HEK293T (cell line): ENCODE measurements at places on chromosomes 5 and 9.
A peak's percentile ranks its signal among the peaks of the same experiment; 100 is the strongest.

GRCh38 chr5:122295138-122295537 lies 16.9 kb upstream of the SNCAIP start:
- peak; percentile 40 for DNase-seq

DNA sequence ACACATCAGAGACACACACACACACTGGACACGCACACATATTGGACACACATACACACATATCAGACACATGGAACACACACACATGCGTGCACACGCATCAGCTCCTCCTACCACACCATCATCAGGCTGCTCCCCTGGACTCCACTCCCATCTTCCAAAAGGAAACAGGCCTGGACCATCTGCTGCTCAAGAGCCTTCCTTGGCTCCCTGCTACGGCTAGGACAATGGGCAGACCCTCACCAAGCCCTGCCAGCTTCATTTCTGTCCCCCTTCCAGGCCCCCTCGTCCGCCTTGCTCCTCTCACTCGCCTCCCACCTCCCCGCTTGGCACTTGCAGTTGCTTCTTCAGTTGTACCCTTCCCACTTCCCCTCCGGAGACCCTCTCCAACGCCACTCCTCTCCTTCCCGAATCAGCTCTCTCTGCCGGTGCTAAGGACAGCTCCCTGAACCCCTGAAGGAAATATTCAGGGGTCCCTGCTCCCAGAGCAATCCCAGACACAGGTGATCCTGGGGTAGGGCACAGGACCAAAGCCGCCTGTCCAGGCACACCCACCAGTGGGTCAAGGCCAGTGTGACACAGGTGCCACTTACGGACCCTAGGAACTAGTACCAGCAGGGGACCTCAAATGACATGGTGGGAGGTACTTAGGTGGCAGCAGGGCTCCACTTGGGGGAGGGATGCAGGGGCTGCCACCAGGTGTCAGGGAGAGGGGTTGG lies 12.1 kb upstream of the LAMC3 start:
- no peak for DNase-seq

- DNase-seq: no peak
These were observed 105.7 kb downstream of the LURAP1L start for GRCh38 chr9:12880406-12881015.

DNA sequence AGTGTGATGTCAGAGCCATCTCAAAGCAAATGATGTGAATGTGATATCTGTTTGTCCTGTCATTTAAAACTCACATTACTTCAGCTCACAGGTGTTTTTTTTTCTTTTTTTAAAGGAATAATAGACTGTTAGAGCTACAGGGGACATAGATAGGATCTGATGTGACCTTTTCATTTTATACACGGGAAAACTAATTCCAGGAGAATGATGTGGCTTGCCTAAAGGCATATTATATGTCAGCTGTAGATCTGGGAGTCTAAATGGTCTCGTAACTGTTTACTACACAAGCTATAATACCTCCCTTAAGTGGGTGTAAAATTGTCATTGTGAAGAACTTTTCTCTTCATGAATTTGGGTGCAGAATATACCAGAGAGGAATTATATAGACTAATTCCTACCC lies 2.0 kb downstream of the NMUR2 start:
- no peak for DNase-seq

GRCh38 chr5:143874312-143874711 lies 62.4 kb downstream of the HMHB1 start:
- no peak for DNase-seq

GRCh38 chr5:76422227-76422626 lies 19.1 kb downstream of the IQGAP2 start:
- DNase-seq: no peak

- DNase-seq: no peak
These were observed 12.4 kb upstream of the CDH18 start for GRCh38 chr5:20000416-20000815.

DNA sequence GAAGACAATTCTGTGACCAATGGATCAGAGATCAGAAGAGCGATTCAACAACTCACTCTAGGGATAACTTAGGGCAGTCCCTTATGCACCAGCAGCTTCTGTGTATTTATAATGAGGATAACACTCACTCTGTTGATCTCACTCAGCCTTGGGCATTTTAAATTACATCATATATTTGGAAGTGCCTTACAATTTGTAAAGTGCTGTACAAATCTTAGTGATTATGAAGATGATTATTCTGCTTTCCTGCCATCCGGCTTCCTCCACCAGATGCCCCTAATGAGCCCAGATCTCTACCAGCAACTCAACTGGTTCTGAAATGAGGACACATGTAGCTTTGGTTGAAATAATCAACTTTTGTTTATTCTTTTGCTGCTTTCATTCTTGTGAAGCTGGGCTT lies 105.3 kb downstream of the PCSK1 start:
- DNase-seq: no peak

DNA sequence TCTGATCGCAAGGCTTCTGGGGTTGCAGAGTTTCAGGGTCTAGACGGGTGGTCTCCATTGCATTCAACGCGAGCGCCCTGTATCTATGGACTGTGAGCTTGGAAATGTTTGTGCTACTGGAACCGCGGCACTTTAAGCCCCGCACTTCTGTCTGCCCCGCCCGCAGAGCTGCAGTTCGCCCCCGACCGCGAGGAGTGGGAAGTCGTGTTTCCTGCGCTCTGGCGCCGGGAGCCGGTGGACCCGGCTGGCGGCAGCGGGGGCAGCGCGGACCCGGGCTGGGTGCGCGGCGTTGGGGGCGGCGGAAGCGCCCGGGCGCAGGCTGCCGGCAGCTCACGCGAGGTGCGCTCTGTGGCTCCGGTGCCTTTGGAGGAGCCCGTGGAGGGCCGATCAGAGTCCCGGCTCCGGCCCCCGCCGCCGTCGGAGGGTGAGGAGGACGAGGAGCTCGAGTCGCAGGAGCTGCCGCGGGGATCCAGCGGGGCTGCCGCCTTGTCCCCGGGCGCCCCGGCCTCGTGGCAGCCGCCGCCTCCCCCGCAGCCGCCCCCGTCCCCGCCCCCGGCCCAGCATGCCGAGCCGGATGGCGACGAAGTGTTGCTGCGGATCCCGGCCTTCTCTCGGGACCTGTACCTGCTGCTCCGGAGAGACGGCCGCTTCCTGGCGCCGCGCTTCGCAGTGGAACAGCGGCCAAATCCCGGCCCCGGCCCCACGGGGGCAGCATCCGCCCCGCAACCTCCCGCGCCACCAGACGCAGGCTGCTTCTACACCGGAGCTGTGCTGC lies 1.0 kb downstream of the ADAMTS19 start:
- DNase-seq: peak; percentile 77

GRCh38 chr5:141547921-141548320 lies 59.0 kb downstream of the PCDHGC5 start:
- DNase-seq: no peak

GRCh38 chr5:143119291-143119769 lies 284.2 kb downstream of the NR3C1 start:
- no peak for DNase-seq

DNA sequence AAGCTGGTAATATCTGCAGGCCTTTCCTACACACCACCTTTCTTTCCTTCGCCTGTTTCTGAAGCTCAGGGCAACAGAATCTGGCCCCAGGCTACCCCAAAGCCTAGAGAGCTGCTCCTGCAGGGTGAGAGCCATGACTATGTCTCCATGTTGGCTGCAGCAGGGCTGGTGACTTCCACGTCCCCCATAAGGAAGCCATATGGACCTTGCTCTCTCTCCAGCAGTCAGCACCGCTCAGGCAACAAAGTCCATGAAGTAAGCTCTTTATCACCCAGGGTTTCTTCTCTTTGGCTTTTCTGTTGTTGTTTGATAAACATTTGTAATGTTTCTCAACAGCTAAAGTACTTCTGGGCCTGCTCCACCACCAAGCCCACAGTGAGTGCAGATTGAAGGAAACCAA lies 125.2 kb downstream of the SLIT3 start:
- DNase-seq: no peak

DNA sequence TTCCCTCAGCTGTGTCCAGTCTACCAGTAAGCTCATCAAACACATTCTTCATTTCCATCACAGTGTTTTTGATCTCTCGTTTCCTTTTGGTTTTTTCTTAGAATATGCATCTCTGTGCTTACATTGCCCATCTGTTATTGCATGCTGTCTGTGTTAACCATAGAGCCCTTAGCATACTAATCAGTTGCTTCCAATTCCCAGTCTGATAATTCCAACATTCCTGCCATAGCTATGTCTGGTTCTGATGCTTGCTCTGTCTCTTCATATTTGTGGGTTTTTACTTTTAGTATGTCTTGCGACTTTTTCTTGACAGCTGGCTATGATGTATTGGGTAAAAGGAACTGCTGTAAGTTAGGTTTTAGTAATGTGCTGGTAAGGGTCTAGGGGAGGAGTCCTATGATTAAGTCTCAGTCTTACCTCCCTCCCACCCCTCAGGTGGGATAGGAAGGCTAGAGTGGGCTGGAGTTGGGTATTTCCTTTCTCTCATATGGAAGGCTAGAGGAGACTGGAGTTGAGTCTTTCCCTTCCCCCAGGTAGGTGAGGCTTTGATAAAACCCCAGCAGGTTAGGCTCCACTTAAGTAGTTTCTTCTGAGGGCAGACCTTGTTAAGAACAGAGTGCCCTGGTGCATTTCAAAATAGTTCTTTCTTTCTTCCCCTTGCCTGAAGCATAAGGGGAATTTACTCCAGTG lies 99.1 kb upstream of the RASGRF2 start:
- no peak for DNase-seq

- DNase-seq: no peak
These were observed 63.8 kb downstream of the ANKRD55 start for GRCh38 chr5:56169281-56169680.

- no peak for DNase-seq
These were observed 18.3 kb downstream of the PSAT1 start for GRCh38 chr9:78314953-78315870.

- DNase-seq: no peak
These were observed 13.6 kb downstream of the FAT2 start for GRCh38 chr5:151577566-151577965.

GRCh38 chr5:92777421-92777820 lies 803.6 kb downstream of the NR2F1-AS1 start:
- no peak for DNase-seq

- no peak for DNase-seq
These were observed 695.0 kb upstream of the DMAC1 start for GRCh38 chr9:8494571-8494970.

DNA sequence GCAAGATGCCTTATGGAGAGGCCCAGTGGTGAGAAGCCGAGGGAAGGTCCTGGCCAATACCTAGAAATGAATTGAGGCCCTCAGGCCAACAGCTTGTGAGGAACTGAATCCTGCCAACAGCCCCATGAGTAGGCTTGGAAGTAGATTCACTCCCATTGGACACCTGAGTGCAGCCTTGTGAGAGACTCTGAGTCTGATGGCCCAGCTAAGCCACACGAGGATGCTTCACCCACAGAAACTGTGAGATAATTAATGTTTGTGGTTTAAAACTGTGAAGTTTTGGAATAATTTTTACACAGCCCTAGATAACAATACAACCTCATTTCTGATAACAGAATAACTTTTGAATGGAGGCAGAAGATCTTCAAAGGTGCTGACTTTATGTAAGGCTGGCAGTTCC lies 65.9 kb upstream of the DAP start:
- DNase-seq: no peak

GRCh38 chr5:96839071-96839592 lies 31.4 kb upstream of the ERAP1 start:
- DNase-seq: no peak

GRCh38 chr9:137381501-137382443 lies 41.2 kb downstream of the EXD3 start:
- no peak for DNase-seq

GRCh38 chr5:37859805-37860204 lies 20.0 kb upstream of the GDNF start:
- DNase-seq: no peak

DNA sequence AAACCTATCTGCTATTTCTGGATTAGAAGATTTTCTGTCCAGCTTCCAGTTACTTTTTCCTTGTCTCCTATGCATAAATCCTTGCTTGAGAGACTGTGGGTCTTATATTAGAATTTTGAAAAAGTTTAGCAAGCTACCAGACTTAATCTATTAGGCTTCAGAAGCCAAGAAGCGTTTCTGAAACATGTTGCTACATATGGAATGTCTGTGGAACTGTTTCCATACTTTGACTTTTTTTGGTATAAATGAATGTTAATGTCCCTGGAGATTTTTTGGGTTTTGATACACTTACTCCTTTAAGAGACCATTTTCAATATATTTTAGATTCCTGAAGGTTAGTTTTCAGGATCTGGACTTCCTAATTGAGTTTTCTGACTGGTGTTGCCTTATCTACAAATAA lies 191.4 kb upstream of the SGCD start:
- DNase-seq: no peak

DNA sequence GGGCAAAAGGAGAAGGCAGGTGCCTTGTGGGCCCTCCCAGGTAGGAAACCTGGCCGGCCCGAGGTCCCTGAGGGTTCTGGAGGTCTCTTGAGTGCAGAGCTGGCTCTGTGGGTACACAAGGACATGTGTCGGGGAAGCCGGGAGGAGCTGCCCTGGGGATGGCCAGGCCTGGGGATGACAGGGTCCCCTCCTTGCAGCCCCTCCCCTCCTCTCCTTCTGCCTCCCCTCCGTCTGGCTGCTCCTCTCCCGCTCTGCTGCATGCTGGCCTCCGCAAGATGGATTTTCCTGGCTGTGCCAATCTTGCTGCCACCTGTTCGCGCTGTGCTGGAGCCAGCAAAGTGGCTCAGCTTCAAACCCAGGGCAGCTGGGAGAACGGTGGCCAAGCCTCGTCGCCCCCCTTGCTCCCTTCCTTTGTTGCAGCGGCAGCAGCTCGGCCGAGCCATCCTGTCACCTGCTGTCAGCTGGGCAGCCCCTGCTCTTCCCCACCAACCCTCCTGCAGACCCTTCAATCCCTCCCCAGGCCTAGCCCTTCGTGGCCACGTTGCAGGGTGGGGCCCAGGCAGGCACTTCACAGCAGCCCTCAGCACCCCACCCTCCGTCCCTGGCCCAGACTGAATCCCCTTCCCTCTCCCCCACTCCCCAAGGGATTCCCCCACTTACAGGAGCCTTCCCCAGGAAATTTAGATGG lies 17.6 kb upstream of the UNC5A start:
- no peak for DNase-seq

DNA sequence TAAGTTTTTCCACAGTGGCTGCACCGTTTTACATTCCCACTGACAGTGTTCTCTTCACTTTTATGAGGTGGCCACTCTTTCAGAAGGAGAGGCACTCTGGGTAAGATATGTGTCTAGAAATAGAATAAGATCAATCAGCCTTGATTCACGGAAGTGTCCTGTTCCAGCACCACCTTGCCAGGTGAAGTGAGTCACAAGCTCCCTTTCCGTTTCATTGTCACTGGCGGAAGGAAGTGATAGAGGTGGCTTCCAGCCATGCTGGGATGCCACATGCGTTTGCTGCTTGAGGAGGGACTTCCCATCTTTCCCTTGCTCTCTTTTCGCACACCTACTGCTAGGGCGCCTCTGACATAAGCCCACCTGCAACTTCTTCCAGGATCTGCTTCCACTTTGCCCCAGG lies 217.1 kb downstream of the PIK3R1 start:
- no peak for DNase-seq

GRCh38 chr9:95409650-95410426 lies 92.3 kb upstream of the FANCC start:
- no peak for DNase-seq

- no peak for DNase-seq
These were observed 80.1 kb upstream of the ITGA1 start for GRCh38 chr5:52707616-52708015.
